ENCODE measurements at places on chromosomes 12 and 14.

DNA sequence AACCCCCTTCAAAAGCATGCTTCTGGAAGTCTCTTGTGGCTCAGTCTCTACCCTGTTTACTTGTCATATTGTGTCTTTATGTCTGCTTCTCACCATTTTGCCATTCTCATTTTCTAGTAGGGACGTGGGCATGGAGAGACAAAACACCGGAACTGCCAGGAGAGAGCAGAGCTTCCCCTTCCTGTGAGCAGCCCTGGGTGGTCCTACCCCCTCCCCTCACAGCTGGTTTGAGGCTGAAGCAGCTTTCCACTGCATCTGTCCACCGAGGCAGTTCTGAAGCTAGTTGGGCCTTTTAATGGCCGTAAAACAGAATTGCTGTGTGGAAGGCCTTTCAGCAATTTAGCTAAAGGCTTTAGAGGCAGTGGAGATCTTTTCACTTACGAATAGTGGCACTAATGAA, 77.0 kb downstream of the PELI2 start:
- DNase-seq: no peak

DNA sequence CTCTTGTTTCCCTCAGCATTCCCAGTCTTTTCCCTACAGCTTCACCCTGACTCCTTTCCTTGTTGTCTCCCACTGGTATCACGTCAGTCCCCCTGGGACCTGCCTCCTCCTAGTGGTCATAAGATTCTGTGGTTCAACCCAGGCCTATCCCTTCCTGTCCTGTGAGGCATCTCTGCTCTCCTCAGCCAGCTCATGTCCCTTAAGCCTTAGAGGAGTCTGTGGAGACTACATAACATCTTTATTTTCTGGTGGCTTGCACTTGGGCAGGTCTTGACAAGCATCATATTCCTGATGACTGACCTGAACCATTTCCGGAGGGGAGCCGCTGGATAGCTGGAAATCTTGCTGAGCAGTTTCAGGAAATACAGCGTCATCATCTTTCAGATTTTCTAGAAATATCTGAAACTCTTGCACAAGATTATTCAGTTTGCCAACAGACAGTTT, 688 bp downstream of the C12orf71 start:
- no peak for DNase-seq

- no peak for DNase-seq
These were observed 97.3 kb downstream of the TRHDE start for GRCh38 chr12:72369423-72369959.

DNA sequence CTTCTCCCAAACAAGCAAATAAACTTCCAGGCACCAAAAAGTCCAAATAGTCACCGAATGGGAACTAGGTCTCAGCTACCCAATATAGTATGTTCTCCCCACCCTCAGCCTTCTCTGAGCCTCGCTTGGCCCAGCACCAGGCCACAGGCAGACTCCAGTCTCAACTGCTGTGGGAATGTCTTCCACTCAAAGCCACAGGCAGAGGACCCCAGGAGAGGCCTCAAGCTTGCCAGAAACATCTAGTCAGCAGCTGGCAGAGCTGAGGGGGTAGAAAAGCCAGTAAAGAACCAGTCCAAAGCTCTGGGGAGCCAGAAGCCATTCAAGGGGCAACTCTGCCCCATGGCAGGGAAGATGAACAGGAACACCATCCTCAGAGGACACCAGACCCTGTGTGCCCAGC, 41.8 kb downstream of the FMNL3 start:
- DNase-seq: no peak

- DNase-seq: no peak
These were observed 1.0 kb upstream of the VRTN start for GRCh38 chr14:74347097-74347794.

- DNase-seq: no peak
These were observed 250.5 kb upstream of the SOX5 start for GRCh38 chr12:24200010-24200409.

GRCh38 chr14:86420131-86420530, 890.2 kb downstream of the FLRT2 start:
- DNase-seq: no peak

DNA sequence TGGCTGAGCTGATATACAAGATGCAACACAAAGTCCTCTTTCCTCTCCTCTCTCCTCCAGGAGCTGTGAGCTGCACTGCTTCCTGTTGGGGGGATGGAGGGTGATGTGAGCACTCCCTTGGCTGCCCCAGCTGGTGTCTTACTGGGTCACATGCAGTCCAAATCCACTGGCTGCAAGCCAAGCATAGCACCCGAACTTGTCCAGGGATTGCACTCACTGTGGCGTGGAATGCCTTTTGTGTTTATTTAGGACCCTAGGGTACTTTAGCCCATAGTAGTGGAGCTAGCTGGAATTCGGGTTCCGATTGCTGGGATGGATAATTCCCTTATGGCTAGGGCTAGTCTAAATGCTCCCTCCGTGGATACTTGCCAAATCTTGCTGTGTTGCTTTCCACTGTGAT, 424.9 kb upstream of the SYT1 start:
- no peak for DNase-seq

- DNase-seq: no peak
These were observed 6.2 kb downstream of the COA8 start for GRCh38 chr14:103568952-103569351.

GRCh38 chr12:12207746-12208145, 59.1 kb downstream of the LRP6 start:
- no peak for DNase-seq

- no peak for DNase-seq
These were observed 210.3 kb downstream of the IPO8 start for GRCh38 chr12:30485230-30485890.

- no peak for DNase-seq
These were observed 24.5 kb downstream of the SSH1 start for GRCh38 chr12:108832730-108833354.

All from HL-60 (cell line).